ENCODE measurements at places on chromosomes 2 and 18.

- DNase-seq, result no peak
These were observed 747.9 kb downstream of the SOCS6 start for GRCh38 chr18:71036783-71037182.

GRCh38 chr2:74017223-74017622, 32.5 kb downstream of the TET3 start:
- DNase-seq, result no peak

DNA sequence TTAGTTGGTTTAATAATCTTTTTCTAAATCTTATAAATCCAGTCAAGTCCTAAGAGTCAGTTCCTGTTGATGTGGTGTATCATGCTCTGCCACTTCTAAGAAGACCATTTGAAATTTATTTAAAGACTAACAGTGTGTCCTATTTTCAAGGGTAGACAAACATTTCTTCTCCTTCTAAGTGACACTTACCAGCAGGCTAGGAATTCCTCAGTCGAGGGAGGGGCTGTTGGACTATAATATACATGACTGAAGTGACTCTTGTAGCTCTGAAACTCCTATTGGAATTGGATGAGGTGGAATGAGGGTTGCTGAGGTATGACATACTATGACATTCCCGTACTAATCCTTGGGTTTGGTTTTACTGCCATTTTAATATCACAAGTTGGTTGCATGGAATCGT, 30.6 kb downstream of the ITGB6 start:
- DNase-seq, result no peak

GRCh38 chr18:24811950-24812681, 351.7 kb downstream of the HRH4 start:
- DNase-seq, result peak; percentile 76

- no peak for DNase-seq
These were observed 13.7 kb upstream of the NEU4 start for GRCh38 chr2:241795021-241795999.

DNA sequence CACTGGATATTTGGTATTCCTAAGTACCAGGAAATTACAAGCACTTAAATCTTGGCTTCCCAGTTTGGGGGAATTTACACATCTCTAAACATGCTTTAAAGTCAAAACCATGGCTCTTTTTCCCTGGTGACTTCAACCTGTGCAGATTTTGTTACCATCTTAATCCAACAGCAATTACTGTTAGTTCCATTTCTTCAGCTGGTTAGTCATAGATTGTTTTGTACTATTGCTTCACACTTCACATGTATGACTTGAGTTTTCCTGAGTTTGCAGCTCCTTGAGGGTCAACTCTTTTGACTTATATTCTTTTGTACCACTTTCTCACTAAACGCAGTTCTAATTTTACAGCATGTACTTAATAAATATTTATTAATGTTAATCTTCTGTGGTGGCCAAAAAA, 203.4 kb upstream of the RND3 start:
- no peak for DNase-seq

DNA sequence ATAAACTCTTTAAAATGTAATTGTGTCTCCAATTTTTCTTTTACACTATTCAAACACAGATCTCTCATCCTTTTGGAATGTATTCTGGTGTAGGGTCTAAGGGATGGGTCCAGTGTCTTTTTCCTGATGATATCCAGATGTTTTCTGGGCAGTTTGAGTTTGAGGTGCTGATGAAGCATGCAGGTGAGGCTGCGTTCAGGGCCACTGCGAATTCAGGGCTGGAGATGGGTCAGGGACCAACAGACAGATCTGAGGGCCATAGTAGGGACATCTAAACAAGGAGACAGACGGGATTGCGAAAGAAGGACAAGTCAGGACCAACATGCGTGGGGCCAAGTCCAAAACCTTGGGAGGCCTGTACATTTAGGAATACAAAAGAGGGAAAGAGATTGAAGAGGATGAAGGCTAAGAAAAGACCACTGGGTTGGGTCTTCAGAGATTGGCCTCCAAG, 70.2 kb downstream of the ACAA2 start:
- DNase-seq, result no peak

DNA sequence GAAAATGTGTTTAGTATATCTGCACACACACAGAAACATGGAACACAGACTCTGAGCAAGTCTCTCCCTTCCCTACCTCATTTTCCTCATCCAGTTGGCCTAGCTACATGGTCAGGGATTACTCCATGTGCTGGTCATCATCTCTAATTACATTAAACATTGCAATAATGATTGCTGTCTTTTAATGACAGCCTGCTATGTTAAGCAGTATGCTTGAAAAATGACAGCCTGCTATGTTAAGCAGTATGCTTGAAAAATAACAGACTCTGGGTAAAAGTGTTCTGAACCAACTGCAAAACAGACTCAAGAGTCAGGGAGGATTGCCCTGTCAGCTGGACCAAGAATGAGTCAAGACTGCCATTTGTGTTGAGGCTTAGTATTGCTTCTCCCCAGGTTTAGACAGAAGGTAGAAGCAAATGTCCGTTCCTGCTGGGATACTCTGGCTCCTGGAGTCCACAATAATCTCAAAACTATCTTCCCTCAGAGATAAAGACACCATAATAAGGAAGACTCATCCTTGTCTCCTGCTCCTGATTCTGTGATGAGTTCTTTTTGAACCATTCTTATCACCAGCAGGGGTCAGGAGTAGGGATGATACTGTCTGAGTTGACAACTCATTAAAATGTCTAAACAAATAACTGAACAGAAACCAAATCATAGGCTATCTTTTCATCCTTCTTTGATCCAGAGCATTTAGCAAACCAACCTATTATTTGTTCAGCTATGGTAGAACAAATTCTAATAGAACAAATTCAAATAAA, 57.7 kb downstream of the CCDC93 start:
- DNase-seq, result no peak

DNA sequence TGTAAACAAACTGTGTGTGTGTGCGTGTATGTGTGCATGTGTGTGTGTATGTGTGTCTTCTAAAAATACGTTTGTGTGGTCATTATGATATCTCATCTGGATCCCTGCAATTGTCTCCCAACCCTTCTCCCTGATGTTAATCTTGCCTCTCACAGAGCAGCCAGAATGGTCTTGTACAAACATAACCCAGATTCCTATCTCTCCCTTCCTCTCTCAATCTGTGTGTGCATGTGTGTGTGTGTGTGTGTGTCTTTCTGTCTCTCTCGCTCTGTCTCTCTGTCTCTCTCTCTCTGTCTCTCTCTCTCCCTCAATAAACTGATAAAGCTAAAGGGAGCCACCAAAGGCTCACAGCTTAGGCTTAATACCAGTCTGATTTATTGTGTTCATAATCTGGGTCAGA, 210.8 kb downstream of the PAX3 start:
- no peak for DNase-seq

GRCh38 chr2:96847586-96847985, 3.8 kb upstream of the ANKRD23 start:
- DNase-seq, result no peak

DNA sequence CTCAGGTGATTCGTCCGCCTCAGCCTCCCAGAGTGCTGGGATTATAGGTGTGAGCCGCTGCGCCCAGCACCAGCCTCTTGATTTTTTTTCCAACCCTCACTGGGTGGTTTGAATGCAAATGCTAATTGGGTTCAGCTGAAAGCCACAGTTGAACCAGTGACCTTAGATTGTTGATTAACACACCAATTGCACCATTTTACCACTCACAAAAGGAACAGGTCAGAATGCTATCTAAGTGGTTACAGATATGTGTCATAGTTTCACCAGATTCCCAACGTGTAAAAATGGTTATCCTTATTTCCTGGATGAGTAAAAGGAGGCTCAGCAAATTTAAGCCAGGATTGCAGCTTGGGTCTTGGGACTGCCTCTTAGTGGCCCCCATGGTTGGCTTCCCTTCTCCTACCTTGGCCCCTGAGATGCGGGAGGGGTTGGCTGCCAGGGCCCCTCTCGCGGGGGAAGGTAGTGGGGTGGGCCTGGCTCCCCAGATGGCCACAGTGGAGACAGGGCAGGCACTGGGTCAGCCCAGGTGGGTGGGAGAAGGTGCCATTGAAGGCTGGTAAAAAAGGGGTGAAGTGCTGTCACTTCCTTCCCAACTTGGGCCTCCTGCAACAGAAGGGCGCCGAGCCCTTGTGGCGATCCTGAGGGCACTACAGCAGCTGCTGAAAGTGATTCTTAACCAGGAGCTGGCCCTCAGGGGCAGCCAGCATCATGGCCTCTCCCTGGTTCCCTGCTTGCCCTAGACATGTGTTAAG, 164.9 kb upstream of the HAAO start:
- DNase-seq, result no peak

DNA sequence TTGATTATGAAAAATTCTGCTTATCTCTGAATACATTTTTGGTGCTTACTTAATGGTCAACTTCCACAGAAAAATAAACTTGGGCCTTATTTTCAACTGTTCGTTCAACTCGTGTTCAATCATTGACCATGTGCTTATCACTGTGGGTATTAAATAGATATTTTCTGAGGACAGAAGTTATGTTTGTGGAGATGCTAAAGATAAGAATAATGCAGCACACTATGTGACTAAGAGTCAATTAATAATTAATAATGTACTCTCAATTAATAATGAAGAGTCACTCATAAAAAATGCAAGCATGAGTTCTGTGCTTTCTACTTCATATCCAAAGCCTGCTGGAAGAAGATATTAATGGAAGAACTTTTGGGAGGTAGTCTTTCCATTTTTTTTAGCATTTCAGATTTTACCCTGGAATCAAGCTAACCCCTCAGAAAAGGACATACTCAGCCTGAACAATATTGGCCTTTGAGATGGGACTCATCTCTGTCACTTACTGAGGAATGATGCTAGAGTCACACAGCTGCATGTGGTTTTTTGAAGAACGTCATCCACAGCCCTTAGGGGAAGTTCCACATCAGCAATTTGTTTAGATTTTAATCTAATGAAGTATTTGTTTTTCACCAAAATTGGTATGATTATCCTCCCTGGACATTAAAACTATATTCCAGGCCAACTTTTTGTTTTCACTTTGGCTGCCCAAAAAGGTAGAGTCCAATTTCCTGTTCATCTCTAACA, 191.9 kb upstream of the CRIM1 start:
- no peak for DNase-seq

GRCh38 chr2:171847627-171848026, 46.4 kb downstream of the SLC25A12 start:
- DNase-seq, result no peak

DNA sequence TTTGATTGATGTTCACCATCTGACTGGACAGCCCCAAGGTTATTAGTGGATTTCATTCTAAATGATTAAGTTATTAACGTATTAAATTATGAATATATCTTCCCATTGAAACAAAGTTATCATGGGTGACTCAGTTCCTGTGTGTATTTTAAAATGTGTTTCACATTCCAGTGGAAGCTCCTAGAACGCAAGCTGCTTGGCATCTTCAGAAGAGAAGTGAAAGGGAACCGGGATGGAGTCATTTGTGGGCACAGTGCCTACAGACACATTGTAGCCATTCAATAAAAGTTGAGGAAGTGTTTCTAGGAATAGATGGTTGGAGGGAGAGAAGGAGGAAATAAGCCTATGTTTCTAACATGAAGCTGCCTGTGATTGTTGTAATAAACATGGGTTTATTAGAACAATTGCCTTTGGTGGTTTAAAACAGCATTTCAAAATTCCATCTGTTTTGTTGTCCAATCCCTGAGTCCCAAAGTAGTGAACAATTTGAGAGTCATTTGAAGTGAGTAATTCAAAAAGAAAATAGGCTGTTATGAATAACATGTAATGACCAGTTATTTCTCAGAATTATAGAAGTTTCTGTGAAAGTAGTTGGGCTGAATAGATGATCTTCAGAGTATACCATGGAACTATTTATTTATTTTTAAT, 143.5 kb downstream of the PKP4 start:
- peak; percentile 31 for DNase-seq

DNA sequence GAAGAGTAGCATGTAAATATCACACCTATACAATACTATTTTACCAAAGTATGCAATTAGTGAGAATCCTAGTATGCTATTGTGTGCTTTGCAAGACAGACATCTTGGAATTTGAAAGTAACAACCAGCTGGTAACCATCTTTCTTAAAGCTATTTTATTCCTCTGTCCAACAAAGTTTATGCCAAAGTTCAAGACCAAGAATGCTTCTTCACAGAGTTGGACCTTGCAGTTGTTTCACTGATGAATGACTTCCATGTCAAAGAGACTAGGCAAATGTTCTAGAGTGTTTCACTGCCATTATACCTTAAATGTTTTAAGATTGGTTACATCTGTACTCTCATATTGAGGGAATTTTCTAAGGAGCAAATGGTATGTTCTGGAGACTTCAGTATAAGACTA, 215.2 kb upstream of the CRIM1 start:
- no peak for DNase-seq

GRCh38 chr2:11710210-11710609, 36.2 kb upstream of the LPIN1 start:
- no peak for DNase-seq

GRCh38 chr2:199128476-199129229, 329.1 kb downstream of the SATB2 start:
- DNase-seq, result no peak

DNA sequence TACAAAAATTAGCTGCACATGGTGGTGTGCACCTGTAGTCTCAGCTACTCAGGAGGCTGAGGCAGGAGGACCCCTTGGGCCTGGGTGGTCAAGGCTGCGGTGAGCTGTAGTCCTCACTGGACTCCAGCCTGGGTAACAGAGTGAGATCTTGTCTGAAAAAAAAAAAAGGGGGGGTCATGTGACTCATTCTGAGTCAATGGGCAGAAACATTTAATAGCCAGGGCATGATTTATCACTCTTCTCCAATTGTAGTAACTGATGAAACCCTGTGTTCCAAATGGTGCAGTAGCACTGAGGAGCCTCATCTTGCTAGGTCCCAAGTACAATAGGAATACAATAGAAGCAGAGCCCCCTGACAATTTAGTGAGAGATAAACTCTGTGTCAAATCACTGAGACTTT, 78.9 kb upstream of the CCDC68 start:
- DNase-seq, result no peak

GRCh38 chr2:152379089-152379488, 44.1 kb downstream of the FMNL2 start:
- no peak for DNase-seq

GRCh38 chr18:58230438-58231179, 186.6 kb downstream of the NEDD4L start:
- DNase-seq, result no peak

DNA sequence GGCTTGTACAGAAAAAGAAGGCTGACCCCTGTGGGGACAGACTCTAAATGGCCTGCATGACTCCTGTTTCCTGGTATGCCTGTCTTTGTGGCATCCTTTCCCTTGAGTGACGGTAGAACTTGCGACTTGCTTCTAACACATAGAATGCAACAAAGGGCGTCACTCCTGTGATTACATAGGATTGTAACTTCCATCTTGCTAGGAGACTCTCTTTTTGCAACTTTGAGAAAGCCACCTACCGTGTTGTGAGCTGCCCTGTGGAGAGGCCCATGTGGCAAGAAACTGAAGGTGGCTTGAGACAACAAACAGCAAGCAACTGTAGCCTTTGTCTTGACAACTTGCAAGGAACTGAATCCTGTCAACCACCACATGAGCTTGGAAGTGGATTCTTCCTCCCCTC, 46.5 kb downstream of the THNSL2 start:
- no peak for DNase-seq

- DNase-seq, result no peak
These were observed 63.9 kb downstream of the TRPM8 start for GRCh38 chr2:233980955-233981561.

GRCh38 chr2:181124497-181124896, 144.1 kb downstream of the UBE2E3 start:
- no peak for DNase-seq

All from muscle of arm (tissue), 14 donors.